NCI-H2107 (cell line): ENCODE measurements at places on chromosomes 13 and 19.

DNA sequence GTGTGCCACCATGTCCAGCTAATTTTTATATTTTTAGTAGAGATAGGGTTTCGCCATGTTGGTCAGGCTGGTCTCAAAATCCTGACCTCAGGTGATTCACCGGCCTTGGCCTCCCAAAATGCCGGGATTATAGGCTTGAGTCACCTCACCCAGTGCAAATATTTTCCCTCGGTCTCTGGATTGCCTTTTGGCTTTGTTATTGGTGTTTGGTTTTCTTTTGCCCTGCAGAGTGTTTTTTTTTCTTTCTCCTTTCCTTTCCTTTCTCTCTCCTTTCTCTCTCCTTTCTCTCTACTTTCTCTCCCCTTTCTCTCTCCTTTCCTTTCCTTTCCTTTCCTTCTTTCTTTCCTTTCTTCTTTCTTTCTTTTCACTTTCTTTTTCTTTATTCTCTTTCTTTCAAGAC lies 33.2 kb downstream of the KDM4B start:
- DNase-seq: no peak

- no peak for DNase-seq
These were observed 413.1 kb downstream of the KCNRG start for GRCh38 chr13:50428183-50428877.

- DNase-seq: no peak
These were observed 38.0 kb downstream of the ADGRE1 start for GRCh38 chr19:6925386-6925785.

GRCh38 chr19:16371540-16371986 lies 46.9 kb downstream of the KLF2 start:
- no peak for DNase-seq

GRCh38 chr13:29458419-29458818 lies 137.1 kb downstream of the SLC7A1 start:
- DNase-seq: no peak

DNA sequence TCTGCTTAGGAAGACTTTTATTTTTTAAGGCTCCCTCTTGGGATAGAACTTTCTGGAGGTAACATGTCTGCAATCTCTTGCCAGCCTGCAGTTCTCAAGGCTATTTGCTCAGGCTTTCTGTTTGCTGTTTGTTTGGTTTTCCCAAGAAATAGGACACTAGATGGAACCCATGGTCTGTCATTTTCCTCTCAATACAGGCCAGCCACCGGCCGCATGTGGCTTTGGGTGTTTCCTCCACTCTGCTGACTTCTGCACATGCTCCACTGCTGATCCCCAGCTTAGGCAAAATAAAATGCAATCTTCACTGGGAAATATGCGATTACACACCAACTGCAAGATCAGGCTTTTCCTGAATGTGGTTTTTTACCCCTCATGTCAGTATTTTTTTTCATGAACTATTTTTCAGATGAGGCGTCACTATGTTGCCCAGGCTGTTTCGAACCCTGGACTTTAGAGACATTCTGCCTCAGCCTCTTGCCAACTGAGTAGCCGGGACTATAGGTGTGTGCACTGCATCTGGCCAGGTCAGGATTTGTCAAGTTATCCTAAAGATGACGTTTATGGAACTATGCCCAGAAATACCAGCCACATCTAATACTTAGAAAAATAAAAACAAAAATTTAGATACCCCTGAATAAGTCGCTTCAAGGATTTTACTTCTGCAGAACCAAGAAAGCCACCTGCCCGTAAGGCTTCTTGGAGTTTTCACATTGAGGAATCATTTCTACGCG lies 94.3 kb upstream of the PABPC3 start:
- no peak for DNase-seq

- no peak for DNase-seq
These were observed 2.8 kb downstream of the BRME1 start for GRCh38 chr19:13902993-13903555.

DNA sequence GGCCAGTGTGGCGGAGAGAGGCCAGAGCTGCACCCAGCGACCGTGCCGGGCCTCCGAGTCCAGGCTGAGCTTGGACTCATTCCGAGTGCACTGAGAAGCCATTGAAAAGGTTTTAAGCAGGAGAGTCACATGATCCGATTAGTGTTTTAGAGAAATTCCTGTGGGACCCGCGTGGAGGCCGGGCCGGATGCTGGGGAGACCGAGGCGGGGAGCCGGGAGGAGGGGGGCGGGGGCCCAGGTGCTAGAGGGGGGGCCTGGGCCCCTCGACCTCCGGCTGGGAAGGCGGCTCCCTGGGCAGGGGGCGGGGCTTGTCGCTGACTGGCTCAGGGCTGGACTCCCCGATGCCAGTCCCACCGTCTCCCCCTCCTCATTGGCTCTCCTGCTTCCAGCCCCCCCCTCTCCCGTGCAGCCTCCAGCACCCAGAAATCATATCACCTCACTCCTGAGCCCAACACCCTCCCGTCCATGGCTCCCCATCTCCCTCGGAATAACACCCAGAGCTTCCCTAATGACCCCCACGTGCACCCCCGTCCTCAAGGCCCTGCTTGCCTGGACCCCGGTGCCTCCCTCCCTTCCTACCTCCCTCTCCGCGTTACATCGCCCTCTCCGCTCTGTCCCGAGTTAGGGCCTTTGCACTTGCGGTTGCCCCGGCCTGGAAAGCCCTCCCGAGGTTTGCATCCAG lies 5.2 kb upstream of the ZNF579 start:
- DNase-seq: peak; percentile 63

DNA sequence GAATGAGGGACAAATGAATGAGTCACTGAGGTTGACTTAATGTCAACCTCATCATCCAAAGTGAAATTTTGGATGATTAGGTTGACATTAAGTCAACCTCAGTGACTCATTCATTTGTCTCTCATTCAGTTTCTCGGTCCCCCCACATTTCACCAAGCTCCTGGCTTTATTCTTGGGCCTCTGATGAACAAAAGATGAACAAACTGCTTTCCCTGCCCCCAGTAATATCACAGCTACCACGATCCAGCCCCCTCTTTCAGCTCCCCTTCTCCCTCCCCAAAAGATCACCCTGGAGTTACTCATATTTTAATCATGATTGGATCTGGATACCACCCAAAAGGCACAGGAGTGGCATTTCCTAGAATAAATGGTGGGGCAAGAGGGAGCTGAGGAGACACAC lies 10.8 kb downstream of the CEACAM18 start:
- DNase-seq: no peak

- DNase-seq: no peak
These were observed 140.6 kb downstream of the LHFPL6 start for GRCh38 chr13:39462428-39462827.

GRCh38 chr13:36914648-36915047 lies 5.4 kb downstream of the SMAD9 start:
- no peak for DNase-seq

DNA sequence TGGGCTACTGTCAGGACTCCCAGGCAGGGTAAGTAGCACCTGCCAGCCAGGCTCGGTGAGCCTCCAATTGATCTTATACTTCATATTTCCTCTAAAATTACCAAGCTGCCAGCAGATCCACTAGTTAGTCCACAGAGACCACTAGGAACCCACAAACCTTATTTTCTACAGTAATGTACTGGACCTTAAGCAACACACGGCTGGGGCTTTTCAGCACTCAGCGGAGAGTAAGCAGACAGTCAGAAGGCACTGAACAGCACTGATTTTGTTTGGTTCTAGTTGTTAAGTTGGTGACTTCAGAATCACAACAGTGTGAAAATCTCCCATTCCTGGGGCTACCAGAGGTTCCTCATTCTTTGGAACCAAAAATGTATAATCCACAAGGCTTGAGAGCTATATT lies 56.1 kb downstream of the MRPL57 start:
- DNase-seq: no peak

GRCh38 chr13:96982672-96983071 lies 11.6 kb downstream of the OXGR1 start:
- DNase-seq: no peak

- no peak for DNase-seq
These were observed 5.1 kb upstream of the CA11 start for GRCh38 chr19:48650974-48651682.

GRCh38 chr19:39677961-39678889 lies 22.5 kb downstream of the LGALS16 start:
- DNase-seq: no peak

DNA sequence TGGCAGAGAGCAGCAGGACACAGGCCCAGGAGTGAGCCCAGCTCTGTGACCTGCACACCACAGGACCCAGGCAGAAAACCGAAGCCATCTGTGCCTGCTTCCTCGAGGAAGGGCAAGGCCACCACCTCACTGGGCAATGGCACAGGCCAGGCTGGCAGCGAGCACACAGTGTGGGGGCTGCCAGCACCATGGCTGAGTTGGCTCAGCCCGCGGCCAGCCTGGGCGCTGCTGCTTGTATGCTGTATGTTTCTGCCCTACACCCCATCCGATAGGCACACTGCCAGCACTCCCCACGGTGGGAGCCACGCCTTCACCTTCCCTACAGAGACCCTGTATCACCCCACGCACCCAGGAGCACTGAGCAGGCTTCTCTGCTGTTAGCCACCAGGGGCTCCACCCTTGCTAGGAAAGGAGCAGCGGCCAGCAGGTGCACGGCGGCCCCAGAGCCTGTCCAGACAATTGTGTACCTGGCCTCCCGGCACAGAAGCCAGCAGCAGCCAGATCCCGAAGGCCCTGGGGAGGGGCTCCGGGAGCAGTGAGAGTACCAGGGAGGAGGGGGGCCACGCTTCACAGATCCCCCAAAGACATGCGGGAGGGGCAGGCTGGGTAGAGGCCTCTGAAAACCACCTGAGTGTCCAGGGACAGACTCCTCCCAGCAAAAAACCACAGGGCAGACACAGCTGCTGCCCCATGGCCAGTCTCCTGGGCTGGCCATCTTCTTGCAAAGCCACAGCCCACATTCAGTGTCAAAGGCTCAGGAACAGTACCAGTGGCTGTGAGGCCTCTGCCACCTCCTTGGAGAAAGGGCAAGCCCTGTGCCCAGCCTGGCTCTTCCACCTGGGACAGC lies 56.1 kb downstream of the MLLT1 start:
- DNase-seq: peak; percentile 35

GRCh38 chr19:13121551-13122274 lies 3.6 kb downstream of the NACC1 start:
- DNase-seq: no peak

GRCh38 chr13:104900191-104900817 lies 1635.2 kb downstream of the EFNB2 start:
- no peak for DNase-seq

DNA sequence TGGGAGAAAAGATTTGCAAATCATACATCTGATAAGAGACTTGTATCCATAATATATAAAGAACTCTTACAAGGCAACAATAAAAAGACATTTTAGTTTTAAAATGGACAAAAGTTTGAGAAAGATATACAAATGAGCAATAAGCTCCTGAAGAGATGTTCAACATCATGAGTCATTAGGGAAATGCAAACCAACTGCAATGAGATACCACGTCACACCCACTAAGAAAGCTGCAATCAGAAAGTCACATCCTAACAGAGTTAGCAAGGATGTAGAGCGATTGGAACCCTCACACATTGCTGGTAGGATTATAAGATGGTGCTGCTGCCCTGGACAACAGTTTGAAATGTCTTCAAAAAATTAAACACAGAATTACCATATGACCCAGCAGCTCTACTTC lies 50.3 kb downstream of the GSX1 start:
- DNase-seq: no peak

DNA sequence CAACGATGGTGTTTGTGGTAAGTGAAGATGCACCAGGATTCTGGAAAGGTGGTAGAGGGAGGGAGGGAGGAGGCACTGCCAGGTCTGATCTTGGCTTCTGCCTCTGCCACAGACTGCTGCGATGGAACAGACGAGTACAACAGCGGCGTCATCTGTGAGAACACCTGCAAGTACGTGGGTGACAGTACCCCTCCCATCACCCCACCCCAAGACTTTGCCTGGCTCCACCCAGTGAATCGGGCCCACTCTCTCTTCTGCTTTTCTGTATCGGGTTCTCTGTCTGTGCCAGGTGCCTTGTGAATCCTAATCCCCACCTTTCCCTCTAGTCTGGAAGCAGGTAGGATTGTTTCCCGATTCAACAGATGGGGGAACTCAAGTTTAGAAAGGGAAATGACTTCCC lies 2.5 kb downstream of the PRKCSH start:
- DNase-seq: no peak

- no peak for DNase-seq
These were observed 492.9 kb downstream of the PCDH20 start for GRCh38 chr13:60922576-60923231.

- DNase-seq: no peak
These were observed 30.1 kb upstream of the PEPD start for GRCh38 chr19:33551676-33552075.

GRCh38 chr19:48081106-48081505 lies 29.5 kb downstream of the PLA2G4C start:
- DNase-seq: no peak

- DNase-seq: no peak
These were observed 822 bp upstream of the ZNF274 start for GRCh38 chr19:58181902-58182576.

DNA sequence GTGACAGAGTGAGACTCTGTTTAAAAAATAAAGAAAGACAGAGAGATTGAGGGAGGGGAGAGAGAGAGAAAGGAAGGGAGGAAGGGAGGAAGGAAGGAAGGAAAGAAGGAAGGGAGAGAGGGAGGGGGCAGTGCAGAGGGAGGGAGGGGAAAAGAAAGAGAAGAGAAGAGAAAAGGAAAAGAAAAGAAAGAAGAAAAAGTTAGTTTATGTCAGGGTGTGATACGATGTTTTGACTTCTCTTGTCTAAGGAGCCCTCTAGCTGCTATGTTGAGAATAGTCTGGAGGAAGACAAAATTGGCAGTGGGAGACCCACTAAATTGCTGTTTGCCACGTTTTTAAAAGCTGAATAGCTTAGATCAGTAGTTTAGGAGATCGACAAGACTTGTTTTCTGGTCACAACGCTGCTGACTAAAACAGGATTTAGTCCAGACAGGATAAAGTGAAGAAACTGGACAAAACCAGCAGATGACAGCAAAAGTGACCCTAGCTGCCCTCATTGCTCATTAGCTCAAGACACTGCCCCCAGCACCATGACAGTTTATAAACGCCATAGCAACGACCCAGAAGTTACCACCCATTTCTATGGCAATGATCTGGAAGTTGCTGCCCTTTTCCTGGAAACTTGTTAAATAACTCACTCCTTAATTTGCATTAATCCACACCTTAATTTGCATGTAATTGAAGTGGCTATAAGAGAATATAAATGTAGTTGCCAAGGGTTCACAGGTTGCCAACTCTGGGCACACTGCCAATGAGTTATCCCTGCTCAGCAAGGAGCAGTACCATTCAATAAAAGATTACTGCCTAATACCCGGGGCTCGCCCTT lies 11.1 kb downstream of the TEX101 start:
- no peak for DNase-seq
